Amniotic stem cell (primary cell): ENCODE measurements at places on chromosomes 4 and X.

DNA sequence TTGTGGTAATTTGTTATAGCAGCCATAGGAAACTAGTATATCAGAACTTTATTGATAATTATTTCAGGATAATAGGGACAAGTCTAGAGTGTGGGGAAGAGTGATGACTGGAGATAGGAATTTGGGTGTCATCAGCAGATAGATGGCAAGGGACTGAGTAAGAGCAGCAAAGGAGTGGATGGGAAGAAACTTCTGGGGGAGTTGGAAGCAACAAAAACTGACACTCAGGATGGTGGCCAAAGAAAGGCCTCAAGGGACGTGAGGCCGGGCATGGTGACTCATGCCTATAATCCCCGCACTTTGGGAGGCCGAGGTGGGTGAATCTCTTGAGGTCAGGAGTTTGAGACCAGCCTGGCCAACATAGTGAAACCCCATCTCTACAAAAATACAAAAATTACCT lies 9.1 kb upstream of the SLC25A5 start:
- DNase-seq: no peak

DNA sequence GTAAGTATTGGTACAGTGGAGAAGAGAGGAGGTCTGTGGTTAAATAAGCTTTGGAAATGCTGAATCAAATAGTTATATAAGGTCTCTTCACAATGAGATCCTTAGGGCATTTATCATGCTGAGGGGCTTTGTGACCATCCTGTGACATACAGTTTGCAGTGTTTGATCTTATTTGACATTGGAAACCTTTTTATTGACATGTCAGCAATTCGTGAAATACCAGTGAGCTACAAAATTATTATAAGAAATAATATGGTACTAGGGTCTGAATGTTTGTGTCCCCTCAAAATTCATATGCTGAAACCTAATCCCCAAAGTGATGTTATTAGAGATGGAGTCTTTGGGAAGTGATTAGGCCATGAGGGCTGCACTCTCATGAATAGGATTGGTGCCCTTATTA lies 98.4 kb downstream of the MID1IP1 start:
- DNase-seq: no peak

- DNase-seq: no peak
Observed at GRCh38 chrX:105765691-105766090, 56.6 kb upstream of the NRK start.

- DNase-seq: no peak
Observed at GRCh38 chr4:179624768-179625181, 2182.5 kb upstream of the AGA start.

GRCh38 chrX:43108828-43109227 lies 330.9 kb upstream of the PPP1R2C start:
- DNase-seq: no peak

GRCh38 chrX:24243188-24243587 lies 70.7 kb downstream of the SUPT20HL2 start:
- DNase-seq: no peak

DNA sequence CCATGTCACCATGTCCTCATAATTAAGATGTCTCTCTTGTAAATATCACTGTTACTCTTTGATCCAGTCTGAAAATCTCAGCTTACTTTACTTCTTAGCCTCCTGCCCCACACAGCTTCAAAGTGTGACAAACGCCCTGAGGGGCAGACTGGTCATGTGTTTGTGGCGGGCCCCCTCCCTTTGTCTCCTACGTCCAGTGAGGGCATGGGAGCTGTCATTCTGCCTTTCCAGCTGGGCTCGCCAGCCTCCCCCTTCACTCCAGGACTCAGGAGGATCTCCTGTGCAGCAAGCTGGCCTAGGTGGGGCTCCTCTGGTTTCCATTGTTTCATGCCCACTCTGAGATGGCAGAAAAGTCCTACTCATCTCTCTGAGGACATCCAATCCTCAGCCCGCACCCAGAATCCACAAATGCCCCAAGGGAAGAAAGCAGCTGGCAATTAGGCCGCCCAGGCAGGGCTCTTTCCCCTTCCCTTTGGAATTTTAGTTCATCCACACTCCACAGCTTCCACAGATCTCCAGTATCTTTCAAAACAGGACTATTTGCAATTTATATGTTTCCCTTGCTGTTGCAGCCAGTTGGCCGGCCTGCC lies 86.4 kb upstream of the C4orf50 start:
- no peak for DNase-seq

DNA sequence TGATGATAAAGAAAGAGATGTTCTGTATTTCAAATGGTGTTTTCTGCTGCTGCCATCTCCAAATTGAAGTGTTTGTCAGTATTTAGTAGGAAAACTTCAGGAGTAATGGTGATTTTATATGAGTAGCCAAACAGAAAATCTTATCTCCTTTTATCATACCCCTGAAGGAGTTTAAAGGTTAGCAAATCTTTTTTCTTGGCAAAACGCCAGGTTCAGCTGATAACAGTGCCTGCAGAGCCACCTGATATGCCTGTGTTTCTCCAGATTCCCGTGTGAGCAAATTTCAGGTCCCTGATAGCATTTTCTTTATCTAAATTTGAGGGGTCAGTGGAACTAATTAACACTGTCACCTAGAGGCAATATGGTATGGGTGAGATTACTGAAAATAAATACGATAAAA lies 65.8 kb upstream of the ETNPPL start:
- DNase-seq: no peak

- no peak for DNase-seq
Observed at GRCh38 chr4:25535278-25535677, 120.4 kb upstream of the SLC34A2 start.

DNA sequence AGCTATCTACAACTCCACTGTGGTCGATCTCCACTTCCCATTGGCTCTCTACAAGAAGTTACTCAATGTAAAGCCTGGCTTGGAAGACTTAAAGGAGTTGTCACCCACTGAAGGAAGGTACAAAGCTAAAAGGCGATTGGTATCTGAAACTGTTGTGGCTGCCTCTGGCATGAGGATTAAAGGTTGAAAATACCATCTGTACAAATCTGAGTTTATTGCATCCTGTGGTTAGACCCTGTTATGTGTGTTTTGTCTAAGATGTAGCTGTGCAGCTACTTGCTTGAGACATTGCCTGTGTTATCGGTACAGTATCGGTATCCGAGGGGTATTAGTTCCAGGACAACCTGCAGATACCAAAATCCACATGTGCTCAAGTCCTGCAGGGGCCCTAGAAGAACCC lies 16.4 kb downstream of the NAP1L5 start:
- DNase-seq: no peak

- DNase-seq: no peak
Observed at GRCh38 chrX:47232803-47233332, at the start of gene USP11. Gene USP11, plus strand, starts transcription at chrX:47233009. Its CDS starts 35 bp downstream, at chrX:47233044.

DNA sequence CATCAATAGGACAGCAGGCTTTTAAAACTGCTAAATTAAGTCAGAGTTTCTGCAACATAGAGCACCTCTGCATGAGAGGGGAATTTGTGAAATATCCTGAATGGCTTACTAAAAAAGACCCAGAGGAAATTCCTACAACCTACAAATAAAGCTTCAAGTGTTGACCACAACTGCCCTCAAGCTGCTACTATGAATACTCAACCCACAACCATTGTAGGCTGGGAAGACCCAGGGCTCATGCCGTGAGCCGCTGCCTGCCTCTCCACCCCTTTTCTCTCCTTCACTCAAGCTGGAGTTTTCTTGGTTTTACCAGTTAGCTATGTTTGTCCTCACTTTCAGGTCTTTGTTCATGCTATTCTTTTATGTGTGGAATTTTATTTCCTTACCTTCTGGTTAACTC lies 151.6 kb downstream of the EMCN start:
- no peak for DNase-seq

DNA sequence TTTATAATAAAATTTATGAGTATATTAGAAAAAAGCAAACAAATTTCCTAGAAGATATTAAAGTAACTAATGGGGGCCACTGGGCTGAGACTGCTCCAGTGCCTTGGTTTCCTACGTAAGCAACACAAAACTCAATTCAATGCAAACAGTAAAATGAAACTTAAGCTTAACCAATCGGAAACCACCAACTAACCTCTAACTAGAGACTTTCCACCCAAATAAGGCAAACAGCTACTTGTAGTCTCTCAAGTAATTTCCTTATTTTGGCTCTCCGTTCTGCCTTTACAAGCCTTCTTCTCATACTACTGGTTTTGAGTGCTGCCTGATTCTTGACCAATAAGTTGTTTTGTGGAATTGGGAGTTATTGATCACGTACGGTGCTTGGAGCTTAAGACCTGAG lies 167.3 kb upstream of the VEGFC start:
- DNase-seq: no peak

DNA sequence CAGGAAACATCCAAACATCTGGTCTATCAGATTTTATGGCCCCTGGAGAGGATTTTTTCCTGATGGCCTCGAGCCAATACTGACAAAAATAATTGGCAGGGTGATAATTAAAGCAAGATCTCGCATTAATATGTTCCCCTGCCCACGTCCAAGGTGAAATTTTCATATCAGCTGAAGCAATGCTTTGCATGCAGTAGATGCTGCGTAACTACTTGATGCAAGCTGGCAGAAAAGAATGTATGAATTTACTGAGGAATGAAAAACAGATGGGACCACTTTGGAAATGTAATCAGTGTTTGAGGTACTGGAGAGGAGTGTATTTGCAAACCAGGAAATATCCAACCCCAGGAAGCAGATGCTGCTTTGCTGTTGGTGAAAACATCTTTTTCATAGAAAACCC lies 36.8 kb upstream of the REST start:
- peak; percentile 49 for DNase-seq

- DNase-seq: no peak
Observed at GRCh38 chr4:167775375-167775774, 317.0 kb upstream of the ANXA10 start.

- DNase-seq: no peak
Observed at GRCh38 chrX:40144576-40144975, 46.8 kb upstream of the BCOR start.

DNA sequence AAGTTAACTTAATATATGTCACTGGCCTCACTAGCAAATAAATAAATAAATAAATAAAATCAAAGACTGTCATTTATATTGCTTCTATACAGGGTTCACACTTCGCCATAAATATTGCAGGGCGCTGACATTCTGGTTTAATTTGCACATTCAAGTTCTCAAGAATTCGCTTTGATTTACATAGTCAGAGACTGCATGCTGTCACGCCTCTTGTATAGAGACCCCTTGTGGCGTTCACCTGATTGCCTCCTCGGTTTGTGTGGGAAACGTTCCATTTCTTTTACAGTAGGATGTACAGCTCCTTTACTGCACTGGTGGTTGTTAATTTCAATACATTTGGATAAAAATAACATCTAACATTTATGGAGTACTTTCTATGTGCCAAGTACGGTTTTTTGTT lies 71.3 kb upstream of the ADGRG2 start:
- DNase-seq: no peak

GRCh38 chr4:185508181-185508580 lies 27.1 kb downstream of the PDLIM3 start:
- no peak for DNase-seq

- DNase-seq: no peak
Observed at GRCh38 chr4:128334256-128334655, 46.6 kb upstream of the PGRMC2 start.

DNA sequence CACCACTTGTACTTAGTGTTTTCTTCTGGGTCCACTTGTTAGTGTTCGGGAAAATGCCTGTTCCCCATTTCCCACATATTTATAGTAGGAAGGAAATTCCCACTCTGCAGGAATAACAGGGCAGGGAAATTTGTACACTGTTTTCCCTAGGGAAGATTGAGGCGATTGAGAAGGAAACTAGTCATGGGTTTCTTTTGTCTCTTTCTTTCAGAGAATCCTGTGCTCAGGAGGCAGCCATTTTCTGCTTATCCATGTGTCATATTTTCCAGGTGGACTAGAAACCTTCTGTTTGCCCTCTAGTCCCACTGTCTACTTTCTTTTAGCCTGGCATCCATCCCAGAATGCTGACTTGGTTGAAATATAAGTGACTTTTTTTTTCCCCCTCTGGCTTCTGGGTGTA lies 299.1 kb upstream of the ANKRD50 start:
- no peak for DNase-seq

- peak; percentile 36 for DNase-seq
Observed at GRCh38 chr4:41661442-41662076, 87.0 kb downstream of the PHOX2B start.

DNA sequence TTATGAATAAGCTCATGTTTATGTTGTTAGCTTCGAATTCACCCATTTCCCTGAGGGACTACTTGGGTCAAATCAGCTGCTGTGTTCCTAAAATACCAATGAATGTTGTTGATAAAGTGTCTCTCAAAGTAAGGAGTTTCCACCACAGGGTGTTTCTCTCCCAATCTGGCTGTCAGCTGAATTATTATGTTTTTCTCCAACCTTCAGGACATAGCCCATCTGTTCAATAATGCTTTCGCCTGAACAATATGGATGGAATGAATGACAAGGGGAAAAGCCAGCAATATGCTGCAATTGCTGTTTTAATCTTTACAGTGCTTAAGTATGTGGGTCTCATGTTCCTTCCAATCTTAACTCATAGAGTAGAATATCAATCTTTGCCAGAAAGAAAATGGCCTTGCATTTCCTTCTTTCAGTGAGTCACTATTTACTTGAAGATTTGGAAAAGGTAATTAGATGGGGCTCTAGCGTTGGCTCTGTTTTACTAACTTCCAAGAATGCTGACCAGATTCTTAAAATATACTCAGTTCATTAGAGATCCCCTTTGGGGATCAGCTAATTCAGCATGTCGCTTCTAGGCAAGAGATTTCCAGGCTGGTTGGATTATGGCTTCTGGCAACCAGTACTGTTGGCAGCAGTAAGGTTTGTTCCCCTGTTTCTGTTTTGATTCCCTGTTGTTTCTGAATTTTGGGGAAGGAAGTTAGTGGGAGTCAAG lies 410.5 kb downstream of the PPP3CA start:
- no peak for DNase-seq

- DNase-seq: no peak
Observed at GRCh38 chr4:73422458-73422752, 13.6 kb upstream of the AFP start.

DNA sequence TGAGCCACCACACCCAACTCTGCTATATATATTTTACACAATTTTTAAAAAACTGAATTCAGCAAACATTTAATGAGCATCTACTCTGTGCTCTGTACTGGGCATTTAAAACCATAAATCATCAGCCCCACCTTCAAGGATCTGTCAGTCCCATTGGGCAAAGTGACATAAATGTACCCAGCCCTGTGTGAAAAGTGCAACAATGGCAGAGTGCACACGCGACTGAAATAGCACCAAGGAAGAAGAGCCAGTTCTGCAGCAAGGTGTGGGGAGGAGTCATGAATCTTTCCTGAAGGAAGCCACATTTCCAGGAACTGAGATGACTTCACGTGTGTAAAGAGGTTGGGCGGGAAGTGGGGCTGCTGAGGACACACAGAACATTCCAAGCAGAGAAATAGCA lies 111.5 kb upstream of the ATP6AP2 start:
- DNase-seq: no peak
